ENCODE measurements at places on chromosomes 4 and X.

- no peak for DNase-seq
Observed at GRCh38 chrX:65706041-65706828, 38.8 kb downstream of the MSN start.

DNA sequence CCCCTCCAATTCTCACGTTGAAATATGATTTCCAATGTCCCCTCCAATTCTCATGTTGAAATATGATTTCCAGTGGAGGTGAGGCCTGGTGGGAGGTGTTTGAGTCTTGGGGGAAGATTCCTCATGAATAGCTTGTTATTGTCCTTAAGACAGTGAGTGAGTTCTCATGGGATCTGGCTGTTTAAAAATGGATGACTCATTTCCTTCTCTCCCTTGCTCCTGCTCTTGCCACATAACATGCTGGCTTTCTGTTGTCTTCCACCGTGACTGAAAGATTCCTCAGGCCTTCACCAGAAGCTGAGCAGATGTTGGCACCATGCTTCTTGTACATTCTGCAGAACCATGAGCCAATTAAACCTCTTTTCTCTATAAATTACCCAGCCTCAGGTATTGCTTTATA is 346.8 kb upstream of the TECRL start:
- no peak for DNase-seq

DNA sequence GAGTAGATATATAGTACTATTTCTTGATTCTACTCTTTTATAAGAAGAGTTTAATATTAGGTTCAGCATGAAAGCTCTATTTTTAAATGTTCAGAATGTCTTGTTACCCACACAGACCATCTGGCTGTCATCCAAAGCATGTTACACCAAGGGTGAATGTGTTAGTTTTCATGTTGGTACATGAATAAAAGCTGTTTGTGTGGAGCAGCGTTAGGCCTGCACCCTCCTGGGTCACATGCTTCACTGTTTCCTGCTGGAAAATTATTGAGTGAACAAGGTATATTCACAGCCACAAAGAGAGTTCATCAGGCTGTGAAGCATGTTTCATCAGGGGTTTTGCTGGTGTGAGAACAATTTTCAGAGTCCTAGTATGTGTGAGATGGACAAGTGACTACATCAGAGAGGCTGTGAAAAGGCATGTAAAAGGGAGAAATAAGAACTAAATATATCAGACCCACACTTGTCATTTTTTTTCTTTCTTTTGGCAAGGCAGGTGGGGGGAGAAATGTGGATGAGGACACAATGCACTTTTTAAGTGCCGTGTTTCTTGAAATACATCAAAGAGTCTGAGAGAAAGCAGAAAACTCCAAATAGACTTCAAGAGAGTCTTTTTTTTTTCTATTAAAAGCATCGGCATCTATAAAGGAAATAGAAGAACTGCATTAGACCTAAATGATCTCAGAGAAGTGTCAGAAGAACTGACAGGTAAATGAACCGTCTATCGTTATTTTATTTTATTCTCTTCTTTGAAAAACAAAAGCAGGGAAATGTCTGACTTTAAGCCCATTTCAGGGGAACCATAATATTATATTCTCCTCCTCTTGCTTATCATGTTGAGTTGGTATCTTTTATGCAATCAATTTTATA is 2429.7 kb downstream of the PCDH7 start:
- DNase-seq, result no peak

- DNase-seq, result no peak
Observed at GRCh38 chrX:41384051-41384705, 50.2 kb downstream of the DDX3X start.

GRCh38 chrX:69060631-69061408 is 104.4 kb downstream of the PJA1 start:
- DNase-seq, result no peak
